ENCODE measurements at places on chromosomes 1 and 21.

DNA sequence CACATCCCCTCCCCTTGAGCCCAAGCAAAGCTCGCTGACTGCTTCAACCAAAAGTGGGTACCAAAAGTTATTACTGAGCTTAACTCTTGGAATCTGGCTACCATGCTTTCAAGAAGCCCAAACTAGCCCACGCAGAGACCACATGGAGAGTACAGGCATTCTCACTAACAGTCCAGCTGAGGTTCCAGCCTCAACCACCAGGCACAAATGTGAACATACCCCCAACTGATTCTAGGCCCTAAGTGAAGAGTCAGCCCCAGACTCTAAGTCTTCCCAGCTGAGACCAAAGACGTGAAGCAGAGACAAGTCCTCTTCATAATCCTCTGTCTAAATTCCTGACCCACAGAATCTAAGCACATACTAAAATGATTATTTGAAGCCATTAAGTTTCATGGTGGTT is 36.8 kb downstream of the EVI5 start:
- no peak for DNase-seq

DNA sequence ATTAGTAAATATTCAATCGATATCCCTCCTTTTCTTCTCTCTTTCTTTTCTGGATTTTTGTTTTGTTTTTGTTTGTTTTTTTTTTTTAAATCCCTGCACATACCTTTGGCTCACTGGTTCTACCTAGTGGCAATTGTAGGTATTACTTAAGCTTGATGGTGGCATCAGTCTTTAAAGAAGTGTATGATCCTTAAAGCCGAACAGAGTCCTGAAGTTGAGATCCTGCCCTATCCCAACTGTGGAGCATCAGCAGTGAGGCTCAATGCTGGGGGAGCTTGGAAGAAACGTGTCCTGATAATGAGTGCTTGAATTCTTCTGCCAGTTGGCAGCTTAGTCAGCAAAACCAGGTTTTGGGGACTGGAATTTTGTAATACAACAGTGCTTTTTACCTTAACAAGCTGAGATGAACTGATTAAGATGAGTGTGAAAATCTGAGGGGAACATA is 60.8 kb downstream of the FASLG start:
- peak; percentile 71 for DNase-seq

DNA sequence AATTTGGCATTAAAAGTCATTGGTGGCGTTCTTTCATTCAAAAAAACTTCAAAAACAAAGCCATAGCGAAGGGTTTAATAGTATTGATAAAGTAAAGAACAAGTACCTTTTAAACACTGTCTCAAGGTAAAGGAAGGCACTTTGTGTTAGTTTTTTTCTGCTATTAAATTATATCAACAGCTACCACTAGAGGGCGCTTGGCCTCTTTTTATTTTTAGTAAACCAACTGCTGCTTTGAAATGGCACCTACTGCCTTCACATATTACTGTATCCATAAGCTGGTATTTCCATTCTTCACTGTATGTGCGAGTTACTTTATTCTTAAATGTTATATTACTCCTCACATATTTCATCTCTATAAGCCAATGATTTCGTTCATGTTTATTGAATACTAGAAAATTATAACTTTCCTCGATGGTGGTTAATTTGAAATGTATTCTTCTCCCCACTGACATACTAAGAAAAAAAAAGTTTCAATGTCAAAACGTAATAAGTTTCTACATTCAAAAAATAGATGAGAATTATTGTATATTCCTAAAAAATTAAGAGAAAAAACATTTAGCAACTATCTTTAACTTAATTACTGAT is 125.7 kb upstream of the CXADR start:
- DNase-seq: peak; percentile 71

GRCh38 chr21:45319461-45320211 is 31.9 kb upstream of the POFUT2 start:
- DNase-seq: no peak

GRCh38 chr1:57026624-57027354 is 61.0 kb upstream of the C8B start:
- DNase-seq: no peak

DNA sequence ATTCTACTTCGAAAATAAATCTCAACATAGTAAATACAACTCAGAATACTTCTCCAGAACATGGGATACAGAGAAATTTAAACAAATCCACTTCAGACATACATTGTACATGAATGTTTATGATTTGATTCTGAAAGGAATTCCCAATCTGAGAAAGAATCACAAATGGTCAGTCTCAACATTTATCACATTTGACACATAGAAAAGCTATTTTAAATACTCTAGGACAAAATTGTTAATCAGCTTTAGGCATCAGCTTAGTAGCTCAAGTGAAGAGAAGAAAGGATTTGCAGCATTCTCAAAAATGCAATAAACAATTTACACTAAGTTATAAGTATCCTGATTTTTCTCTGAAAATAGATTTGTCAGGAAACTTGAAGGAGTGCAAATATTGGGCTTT is 184.8 kb downstream of the PTPRC start:
- DNase-seq: no peak

DNA sequence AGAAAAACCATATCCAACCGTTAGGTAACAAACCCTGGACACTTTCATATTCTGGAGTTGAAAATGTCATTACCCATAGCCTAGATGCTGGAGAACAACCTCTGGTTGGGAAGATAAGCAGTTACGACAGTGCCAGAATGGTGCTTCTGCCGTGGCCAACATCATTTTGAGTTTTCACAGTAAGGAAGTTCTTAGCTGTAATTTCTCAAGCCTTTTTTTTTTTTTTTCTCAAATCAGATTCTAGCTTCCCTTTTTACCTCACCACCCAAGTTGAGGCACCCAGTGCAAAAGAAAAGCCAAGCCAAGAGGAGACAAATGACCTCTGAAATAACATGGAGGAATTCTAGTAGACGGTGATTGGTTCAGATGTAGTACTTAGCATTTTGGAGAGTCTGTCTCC is 21.8 kb downstream of the PPT1 start:
- no peak for DNase-seq

- DNase-seq: peak; percentile 26
Observed at GRCh38 chr21:14762734-14763694, 216.9 kb upstream of the SAMSN1 start.

DNA sequence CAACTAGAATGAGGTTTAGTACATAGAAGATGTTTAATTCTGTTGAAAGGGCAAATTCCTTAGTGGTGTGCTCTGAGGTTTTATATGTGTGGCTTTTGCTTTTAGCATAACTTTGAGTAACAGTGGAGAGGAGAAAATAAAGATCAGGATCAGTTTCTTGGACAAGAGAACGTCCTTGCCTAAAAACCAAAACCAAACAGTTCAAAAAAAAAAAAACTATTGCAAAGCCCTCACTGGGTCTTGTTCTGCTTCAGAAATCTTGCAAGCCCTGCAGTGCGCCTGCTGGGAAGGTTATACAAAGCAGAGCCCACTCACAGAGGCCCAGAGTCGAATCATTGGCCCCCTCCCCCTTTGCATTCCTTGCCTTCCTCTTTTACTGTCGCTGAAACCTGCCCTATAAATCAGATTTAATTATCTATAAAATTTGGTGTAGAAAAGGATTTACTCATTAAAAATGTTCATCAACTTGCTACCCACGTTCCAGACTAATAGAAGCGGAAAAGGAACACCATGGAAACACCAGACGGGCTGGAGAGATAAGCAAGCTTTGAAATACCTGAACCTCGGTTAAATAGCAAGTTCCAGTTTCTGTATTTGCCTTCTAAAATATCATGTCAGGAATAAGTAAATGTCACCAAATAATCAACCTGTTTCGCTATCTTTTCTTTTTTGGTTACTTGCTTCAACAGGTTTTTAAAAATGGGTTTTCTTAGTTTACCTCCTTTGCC is 201.6 kb upstream of the PTBP2 start:
- DNase-seq: no peak

DNA sequence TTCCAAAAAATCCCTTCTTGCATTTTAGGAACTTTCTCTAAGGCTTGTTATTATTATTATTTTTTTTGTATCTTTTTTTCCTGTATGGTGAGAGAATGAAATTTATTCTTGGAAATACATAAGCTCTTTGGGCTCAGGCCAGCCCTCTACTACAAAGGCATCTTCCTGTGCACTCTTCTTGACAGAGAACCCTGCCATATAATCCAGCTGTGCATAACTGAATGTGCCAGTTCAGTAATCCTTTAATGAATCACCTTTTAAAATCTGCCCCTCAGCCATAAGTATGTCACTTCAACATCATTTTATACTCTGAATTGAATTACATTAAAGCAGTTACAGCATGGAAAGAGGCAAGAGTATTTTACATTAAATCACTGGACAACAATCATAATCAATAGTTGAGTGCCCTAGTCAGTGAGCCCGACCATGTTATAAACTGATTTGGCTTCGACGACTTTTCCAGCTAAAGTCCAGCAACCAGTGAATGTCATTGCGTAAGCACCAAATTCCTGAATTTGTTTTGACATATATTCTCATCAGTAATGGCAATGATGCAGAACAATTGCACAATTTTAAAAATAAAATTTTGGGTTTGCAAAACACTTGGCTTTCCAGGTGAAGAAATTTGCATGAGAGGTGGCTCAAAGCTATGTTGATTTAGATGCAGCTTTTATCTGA is 59.2 kb upstream of the KCNK2 start:
- DNase-seq: no peak

GRCh38 chr1:85447006-85447943 is 17.7 kb downstream of the DDAH1 start:
- no peak for DNase-seq

DNA sequence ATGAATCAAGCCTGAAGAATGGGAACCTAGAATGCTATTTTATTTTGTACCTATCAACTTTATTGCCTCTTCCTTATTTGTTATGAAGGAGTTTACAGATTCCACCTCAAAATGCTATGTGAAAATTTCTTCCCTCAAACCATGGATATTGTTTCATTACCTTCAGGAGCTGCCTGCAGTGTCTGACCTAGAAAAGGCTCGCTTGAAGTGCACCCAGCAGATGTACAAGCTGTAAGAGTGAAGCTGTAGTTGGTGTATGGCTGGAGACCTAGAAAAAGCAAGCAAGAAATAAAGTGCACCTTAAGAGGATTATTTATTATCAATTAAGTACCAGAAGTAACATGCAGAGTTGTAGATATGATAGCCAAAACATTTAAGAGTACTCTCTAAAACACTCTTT is 199.4 kb downstream of the KCTD3 start:
- DNase-seq: no peak

DNA sequence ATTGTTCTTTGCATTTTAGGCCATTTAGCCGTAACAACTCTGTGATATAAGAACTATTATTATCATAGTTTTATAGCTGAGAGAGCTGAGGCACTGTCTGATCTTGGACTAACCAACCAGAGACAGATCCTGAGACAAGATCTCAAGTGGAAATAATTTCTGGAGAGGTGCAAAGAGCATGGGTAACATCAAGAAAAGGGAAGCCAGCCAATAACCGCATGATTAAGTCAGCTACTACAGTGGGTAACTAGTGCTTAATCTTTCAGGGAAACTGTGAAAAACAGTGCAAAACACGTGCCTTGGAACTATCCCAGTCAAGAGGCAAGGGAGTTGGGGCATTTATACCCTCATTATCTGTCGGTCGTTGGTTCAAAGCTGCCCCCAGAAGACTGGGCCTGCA is 105.8 kb downstream of the OMA1 start:
- no peak for DNase-seq

GRCh38 chr1:110155878-110156522 is 5.7 kb downstream of the SLC6A17 start:
- peak; percentile 10 for DNase-seq

GRCh38 chr1:150548632-150549495 is at the start of gene ADAMTSL4:
ADAMTSL4 (plus strand) TSS chr1:150549408; CDS start chr1:150552289, 2,881 bp downstream.
- peak; percentile 29 for DNase-seq

Data from CD4-positive, alpha-beta T cell treated with Interleukin-17A for 1 hour (primary cell).